ENCODE measurements at places on chromosomes 4 and X. TPM values are rescaled to one million over a fixed set of nuclear protein-coding genes. Genes with fewer than 3 reads are reported as not detected.

Gene EDNRA
- not detected for total RNA-seq

Gene MAGEA8
- not detected for total RNA-seq

Gene HGFAC
- total RNA-seq, result 0.49 TPM

Gene PAGE5
- not detected for total RNA-seq

Gene CT83
- total RNA-seq, result not detected

Gene FATE1
- not detected for total RNA-seq

Gene SPANXA2
- total RNA-seq, result not detected

Gene TLR1
- total RNA-seq, result 2.7 TPM

Gene DDIT4L
- total RNA-seq, result 1.4 TPM

Gene SPP1
- total RNA-seq, result not detected

Gene HTRA3
- 8.2 TPM for total RNA-seq

Gene L1CAM
- total RNA-seq, result not detected

Gene RPGR
- 24.0 TPM for total RNA-seq

Gene DSPP
- not detected for total RNA-seq

Gene HSFX4
- total RNA-seq, result not detected

Gene MAGEA10
- total RNA-seq, result not detected

Gene ABCG2
- 5.0 TPM for total RNA-seq

Gene SPANXN4
- total RNA-seq, result not detected

Gene PABPC4L
- total RNA-seq, result 1.6 TPM

Gene OPRPN
- not detected for total RNA-seq

Gene HSPA4L
- 12.4 TPM for total RNA-seq

Gene ADRA2C
- 0.40 TPM for total RNA-seq

Gene RP2
- 20.5 TPM for total RNA-seq

Gene ANK2
- not detected for total RNA-seq

Gene MAGED4
- 25.3 TPM for total RNA-seq

Gene SLC30A9
- total RNA-seq, result 40.6 TPM

Gene FRMD7
- not detected for total RNA-seq
